RWPE2 (cell line): ENCODE measurements at places on chromosomes 16 and 17.

GRCh38 chr17:48970224-48970623 is 1.8 kb upstream of the GIP start:
- no peak for DNase-seq

- DNase-seq, result no peak
Measured at GRCh38 chr16:50547340-50548124, 664 bp upstream of the NKD1 start.

DNA sequence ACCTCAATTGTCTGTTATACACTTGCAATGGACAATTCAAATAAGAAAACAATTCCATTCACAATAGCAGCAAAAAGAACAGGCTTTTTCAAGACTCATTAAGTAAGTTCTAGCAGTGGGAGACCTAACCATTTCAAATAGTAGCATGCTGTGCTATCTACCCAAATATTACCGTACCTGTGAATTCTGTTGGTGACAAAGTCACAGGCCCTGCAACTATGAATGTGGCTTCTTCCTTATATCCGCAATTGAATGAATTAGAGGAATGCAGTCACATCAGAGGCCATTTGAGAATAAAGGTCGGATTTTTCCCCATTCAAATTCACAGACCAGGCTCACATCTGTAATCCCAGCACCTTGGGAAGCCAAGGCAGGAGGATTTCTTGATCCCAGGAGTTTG is 800 bp upstream of the NME4 start:
- DNase-seq, result no peak

DNA sequence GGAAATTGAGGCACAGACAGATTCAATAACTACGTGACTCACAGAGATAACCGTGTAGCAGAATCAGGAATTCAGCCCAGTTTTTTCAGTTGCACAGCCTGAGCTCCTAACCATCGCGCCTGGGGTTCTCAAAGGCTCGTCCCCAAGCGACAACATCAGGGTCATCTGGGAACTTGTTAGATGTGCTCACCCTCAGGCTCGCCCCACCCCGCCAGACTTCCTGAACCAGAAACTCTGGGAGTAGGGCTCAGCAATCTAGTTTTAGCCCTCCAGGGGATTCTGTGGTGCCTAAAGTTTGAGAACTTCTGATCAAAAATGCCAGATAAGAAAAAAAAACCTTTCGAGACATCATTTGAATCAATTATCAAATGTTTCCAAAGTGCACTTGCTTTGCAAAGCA is 559.8 kb downstream of the WWOX start:
- no peak for DNase-seq

- DNase-seq, result no peak
Measured at GRCh38 chr16:49901711-49902110, 45.8 kb upstream of the ZNF423 start.

- no peak for DNase-seq
Measured at GRCh38 chr17:63841350-63842172, 924 bp downstream of the SMARCD2 start.

DNA sequence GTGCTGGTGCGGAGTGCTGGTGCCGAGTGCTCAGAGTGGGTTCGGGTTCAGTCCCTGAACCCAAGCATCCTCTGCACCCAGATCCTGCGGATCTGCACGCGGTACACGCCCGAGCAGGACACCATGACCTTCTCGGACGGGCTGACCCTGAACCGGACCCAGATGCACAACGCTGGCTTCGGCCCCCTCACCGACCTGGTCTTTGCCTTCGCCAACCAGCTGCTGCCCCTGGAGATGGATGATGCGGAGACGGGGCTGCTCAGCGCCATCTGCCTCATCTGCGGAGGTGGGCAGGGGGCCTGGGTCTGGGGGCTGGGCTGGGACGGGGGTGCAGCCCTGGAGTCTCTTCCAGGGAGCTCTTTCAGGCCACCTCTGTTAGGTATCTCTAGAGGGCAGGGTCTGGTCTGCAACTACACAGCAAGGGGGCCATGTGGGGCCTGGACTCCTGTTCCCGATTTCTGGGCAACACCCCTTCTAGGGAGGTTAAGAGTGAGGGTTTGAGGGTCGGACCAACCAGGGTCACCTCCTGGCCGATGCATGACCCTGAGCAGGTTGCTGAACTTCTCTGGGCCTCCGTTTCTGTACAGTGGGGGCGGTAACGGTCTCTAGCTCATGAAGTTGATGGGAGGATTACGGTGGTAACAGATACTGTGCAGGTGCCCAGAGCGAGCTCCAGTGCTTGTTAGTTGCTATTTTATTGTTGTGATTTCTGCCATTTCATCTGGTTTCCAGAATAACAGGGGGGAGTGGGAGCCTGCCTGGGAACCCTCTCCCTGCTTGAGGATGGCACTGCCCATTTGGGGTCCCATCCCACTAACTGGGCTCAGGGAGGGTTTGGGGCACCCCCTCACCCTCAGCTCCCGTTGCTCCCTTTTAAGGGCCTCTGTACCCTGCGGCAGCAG is 10.1 kb downstream of the GJD3 start:
- DNase-seq, result no peak

GRCh38 chr16:54050459-54051210 is 236.0 kb downstream of the IRX3 start:
- DNase-seq, result no peak
